DND-41 (cell line): ENCODE measurements at places on chromosomes 7 and 10.

DNA sequence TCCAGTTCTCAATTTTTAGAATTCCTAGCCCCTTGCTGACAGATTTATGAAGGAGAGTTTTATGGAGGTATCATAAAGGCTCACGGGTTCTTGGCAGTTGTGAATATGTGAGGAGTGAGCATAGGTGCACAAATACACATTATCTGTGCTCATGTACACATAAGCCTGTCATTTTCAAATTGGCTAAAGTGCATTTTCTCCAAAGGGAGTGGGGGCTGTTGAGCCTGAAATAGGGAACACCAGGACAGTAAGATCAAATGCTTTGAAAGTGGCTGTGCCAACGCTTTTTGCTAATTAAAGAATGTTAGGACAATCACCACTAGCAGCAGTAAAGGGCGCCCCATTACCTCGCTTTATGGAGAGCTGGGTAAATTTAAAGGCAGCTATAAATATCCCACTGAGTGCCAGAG, 8.3 kb upstream of the LRRC4 start:
- no peak for DNase-seq

DNA sequence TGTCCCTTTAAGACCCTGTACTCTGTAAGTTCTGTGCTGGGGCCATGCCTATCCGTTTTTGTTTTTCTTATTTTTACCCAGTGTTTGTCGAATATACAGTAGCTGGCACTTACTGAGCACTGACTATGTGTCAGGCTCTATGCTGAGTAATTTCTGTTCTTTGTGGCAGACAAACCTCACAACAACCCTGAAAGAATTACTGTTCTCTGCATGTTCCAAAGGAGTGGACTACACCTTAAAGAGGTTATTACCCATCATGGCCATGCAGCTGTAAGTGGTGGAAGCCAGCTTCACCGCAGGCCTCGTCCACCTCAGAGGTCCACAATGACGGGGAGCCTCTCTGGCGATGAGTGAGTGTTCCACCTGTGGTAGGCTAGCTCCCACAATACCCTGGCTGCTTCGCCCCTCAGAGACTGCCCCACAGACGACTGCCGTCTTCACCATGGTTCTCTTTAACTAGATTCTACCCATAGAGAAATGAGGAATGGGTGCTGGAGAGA, 30.1 kb upstream of the RBM20 start:
- no peak for DNase-seq

DNA sequence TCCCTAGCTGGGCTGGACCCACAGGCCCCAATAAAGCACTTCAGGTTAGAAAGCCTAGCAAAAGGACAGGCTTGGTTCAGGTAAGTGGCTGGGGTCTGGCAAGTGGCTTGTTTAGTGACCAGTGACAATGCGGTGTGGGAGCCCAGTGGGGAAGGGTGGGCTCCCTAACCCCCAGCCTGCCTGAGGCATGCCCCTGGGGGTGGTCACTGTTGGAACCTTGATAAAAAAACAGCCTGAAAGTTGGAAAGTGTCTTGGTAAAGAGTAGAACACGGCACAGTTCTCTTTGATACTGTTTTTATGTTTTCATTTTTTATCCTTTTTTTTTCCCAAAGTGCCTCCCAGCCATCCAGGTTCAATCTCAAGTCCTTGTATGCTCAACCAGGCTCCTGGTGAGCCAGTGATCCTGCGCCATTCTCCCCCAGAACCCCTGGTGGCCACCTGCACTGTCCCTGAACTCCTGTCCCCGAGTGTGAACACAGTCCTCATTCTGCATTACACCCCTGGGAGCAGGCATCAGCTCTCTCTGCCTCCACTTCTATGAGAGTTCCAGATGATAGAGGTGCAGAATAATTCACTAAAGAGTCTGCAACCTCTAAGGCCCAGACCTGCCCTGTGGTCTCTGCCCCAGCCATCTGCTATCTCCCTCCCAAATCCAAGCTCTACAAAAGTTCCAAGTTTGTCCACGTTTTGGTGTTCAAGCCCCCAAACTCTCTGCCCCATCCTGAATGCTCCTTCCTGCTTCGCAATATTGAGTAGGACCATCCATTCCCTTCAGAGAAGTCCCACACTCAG, 15.0 kb upstream of the CXCL12 start:
- DNase-seq = no peak

DNA sequence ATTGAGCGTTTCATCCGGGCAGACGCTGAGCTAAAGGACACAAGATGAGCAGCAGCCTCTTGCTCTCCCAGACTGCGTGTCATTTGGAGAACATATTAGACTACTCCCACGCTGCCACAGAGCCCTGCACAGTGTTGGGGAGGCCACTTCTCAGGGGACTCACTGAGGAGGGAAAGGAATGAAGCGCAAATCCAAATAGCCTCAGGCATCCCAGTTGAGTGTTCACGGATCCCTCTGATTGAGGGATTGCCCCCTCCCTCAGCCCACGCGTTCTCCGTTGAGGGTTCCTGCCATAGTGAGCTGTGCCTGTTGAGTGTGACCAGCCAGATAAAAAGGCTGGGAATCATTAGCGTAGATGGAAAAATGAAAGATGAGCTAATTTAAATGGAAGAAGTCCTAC, 563.4 kb downstream of the ACTR3B start:
- no peak for DNase-seq

GRCh38 chr7:123023126-123023525, 27.6 kb upstream of the TAS2R16 start:
- DNase-seq = no peak

DNA sequence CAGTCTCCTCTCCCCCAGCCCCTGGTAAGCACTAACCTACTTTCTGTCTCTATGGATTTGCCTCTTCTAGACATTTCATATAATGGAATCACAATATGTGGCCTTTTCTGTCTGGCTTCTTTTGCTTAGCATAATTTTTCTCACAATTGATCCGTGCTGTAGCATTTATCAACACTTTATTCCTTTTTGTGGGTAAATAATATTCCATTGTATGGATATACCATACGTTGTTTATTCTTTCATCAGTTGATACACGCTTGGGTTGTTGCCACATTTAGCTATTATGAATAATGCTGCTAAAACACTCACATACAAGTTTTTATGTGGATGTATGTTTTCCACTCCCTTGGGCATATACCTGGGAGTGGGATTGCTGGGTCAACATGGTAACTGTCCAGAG, 25.8 kb downstream of the MCM10 start:
- no peak for DNase-seq

DNA sequence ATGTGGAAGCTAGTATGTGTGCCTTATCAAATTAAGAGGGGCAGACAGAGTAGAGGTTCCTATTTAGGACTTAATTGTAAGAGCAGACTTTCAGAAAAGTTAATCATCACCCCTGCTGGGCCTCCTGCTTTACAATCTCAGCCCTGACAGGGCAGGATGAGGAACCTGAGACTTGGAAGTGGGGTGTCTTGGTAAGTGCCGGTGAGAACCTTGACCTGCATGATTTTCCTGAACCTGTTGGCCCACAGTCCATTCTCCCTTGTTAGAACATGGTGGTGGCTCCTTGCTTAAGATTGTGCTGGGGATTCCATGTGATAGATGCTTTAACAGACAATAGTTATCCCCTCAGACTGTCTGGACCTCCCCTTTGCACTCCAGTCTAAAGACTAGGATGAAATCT, 141.7 kb upstream of the TMEM72 start:
- DNase-seq = no peak

- DNase-seq = peak; percentile 20
These were observed 19.6 kb upstream of the GPR37 start for GRCh38 chr7:124784879-124785818.

DNA sequence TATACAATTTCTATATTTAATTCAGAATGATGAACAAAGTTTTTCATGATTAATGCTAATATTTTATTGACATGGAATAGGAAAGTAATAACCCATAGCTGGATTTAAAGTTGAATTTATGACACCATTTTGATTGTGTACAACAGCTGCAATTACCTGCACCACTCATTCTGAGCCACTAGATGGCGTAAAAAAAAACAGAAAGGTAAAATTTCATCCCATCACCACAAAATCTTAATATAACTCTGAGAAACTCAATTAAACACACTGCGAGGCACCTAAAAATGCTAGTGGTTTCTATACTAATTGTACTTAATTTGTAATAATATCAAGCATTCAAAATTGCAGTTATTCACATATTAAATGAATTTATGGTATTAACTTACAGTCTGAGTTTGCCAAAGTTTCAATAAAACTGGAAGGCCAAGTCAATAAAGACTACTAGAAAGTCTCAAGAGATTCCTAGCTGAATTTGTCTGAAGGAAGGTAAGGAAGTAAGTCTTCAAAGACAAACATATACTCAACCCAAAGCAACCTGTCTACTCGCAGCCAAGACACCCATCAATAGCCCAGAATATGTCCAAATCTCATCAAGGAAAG, 182.5 kb downstream of the SKAP2 start:
- DNase-seq = no peak

DNA sequence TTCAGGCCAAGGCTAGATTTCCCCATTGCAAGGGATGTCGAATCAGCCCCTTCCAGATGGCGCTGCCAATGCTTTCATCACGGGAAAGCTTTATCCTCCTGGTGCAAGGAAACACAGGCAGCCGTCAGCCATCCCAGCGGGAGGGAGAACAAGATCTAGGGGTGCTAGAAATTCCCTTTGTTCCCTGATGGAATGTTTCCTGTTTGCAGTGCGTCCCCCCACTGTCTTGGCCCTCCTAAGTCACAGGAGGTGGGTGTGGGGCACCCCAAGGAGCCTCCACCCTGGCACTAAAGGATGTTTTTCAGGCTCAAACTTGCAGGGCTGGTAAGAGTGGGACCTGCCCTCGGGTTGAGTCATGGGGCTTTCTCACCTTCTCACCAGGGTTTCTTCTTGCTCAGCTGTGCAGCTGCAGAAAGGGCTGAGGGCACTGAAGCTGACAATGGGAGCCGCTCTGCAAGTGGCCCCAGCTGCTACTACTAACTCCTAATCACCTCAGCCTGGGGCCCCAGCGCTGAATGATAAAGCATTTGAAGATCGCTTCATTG, 103.6 kb downstream of the PRPF18 start:
- DNase-seq = no peak

DNA sequence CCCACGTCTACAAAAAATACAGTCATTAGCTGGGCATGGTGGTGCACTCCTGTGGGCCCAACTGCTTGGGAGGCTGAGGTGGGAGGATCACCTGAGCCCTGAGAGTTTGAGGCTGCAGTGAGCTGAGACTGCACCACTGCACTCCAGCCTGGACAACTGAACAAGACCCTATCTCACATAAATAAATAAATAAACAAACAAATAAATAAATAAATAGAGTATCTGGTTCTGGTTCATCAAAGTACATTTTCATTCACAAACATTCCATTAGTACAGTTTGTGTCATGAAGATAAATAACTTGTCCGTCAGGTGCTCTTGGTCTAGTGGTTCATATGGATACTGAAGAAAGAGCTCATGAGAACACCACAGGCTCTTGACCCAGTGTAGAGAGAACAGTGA, 96.4 kb downstream of the RSU1 start:
- no peak for DNase-seq

GRCh38 chr10:108894402-108895301, 1028.7 kb downstream of the XPNPEP1 start:
- no peak for DNase-seq

DNA sequence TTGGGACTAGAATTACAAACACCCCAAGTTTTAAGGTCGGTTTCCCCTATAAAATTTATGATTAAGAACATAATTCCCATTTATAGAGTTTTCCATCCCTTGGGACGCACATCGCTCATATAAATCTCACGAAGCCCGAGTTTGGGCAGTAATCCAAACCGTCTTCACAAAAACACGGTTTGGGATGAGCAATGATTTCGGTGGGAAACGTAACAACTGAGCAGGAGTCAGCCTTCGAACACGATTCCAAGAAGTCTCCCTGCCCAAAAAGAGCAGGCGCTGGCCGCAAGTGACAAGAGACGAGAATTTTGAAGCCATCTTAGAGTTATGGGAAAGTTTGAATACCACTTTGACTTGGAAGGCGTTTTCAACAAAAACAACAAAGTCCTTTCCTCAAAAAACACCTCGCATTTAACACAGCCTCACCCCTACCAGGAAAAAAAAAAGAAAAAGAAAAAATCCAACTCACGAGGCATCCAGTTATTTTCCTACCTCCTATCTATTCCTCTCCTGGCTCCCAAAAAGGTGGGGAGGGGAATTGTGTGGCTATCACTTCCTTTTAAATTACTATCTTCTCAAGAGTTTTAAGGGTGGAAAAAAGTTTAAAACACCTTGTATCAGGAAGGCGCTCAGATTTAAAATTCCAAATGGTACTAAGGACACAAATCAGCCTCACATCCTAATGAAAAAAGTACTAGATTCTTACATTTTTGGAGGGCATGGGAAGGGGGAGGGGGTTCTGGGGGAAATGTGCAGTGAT, 1.6 kb downstream of the SEPHS1 start:
- no peak for DNase-seq

DNA sequence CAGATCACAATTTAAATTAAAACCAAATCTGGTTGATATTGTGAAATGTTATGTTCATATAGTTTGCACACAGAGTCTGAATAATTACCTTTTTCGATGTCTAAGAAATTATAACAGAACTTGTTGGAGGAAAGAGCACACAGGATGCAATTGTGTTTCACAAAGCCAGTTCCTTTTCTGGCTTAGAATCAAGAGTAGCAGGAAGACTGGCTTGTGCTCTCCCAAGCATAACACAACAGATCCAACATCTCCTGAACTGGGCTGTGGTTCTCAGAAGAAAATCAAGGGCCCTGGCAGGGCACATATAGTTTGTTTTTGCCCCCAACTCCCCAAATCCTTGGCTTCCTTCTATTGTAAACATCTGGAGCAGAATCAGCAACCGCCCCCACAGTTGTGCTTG, 62.7 kb downstream of the LRRC4 start:
- no peak for DNase-seq

- no peak for DNase-seq
These were observed 86.5 kb downstream of the SEMA3A start for GRCh38 chr7:84108119-84108518.

DNA sequence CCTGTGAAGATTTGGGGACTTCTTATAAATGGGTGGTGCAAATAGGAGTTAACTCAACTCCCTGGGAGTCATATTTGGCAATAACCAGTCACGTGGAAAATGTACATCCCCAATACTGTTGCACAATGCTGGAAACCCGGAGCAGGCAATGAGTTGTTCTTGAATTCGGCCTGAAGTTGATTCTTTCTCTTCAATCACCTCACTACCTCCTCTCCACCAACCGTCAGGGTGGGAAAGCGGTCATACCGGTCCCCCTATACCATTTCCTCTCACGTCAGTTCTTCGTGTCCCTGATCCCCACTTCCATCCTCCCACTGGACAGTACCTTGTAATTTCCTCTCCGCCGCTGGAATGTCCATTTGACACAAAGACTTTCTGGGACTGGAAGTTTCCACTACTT, 2.8 kb downstream of the GIMAP5 start:
- DNase-seq = no peak

GRCh38 chr10:112375721-112376395, 1.9 kb downstream of the ACSL5 start:
- peak; percentile 56 for DNase-seq

- DNase-seq = no peak
These were observed 55.7 kb downstream of the RALA start for GRCh38 chr7:39678930-39679709.

GRCh38 chr10:6064119-6064518, 2.0 kb upstream of the IL2RA start:
- no peak for DNase-seq
